Islet precursor cell (in vitro differentiated cells): ENCODE measurements at places on chromosomes 5 and 9.

GRCh38 chr5:133696006-133696584 lies 83.8 kb upstream of the FSTL4 start:
- no peak for DNase-seq

DNA sequence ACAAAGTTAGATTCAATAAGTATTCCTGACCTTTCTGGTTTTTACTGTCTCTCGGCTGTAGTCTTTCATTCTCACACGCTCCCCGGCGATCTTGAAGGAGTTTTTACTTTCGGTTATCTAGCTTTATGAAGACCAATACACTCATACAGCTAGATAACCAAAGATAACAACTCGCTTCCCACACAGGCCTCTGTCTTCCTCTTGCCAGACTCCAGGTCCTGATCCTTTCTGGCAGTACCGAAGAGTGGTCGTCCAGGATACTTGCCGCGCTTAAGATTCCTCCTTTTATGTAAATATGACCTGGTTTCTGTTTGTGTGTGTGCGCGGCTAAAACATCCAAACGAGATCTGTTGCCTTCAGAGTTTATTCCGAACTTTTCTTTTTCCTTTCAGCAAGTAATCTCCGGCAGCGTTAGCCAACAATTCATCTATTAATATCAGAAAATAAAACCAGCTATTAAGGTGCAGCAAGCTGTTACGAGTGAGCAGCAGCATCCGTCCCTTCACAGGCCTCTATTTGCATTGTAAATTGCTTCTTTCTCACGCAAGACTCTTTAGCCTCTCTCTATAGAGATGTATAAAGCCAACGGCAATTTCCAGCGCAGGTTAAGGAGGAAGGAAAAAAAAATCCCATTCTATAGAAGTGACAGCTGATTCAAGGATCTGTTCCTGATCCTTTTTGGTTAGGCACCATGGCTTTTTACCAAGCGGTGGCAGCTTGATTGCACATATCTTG lies 216.1 kb downstream of the MEF2C start:
- DNase-seq = peak; percentile 64

DNA sequence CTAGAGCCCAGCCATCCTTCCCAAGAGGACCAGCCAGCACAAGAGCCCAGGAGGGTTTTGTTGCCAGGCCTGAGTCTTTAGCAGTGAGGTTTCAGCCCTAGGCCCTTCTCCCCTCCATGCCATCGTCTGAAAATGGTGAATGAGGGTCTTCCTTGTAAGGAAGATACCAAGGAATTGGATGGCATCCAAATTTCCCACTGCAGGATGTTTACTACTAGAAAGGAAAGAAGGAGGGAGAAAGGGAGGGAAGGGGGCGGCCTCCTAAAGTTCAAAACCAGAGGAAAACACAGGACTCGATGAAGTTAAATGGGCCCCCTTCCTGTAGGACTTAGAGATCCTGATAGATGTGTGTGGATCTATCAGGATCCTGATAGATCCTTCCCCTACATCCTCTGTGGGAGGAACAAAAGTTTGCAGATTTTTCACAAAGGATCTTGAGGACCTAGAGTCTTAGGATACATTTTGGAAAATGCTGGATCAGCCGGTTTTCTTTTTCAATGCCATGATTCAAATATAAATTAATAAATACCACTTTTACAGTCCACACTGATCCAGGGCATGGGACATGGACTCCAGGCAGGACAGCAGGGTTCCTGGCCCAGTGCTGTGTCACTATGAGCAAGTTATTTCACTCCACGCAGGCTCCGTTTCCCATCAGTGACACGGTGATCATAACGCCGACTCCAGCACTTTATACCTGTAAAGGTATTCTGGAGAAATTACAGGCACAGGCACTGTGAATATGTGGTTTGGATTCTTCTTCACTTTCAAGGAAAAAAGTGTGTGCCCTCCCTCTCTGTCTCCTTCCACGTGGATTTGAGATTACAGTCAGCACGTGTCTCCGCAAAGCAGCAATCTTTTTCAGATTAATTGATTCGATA lies 40.9 kb downstream of the C5orf15 start:
- DNase-seq = no peak

- DNase-seq = no peak
Observed at GRCh38 chr9:20538956-20539355, 83.3 kb downstream of the MLLT3 start.

DNA sequence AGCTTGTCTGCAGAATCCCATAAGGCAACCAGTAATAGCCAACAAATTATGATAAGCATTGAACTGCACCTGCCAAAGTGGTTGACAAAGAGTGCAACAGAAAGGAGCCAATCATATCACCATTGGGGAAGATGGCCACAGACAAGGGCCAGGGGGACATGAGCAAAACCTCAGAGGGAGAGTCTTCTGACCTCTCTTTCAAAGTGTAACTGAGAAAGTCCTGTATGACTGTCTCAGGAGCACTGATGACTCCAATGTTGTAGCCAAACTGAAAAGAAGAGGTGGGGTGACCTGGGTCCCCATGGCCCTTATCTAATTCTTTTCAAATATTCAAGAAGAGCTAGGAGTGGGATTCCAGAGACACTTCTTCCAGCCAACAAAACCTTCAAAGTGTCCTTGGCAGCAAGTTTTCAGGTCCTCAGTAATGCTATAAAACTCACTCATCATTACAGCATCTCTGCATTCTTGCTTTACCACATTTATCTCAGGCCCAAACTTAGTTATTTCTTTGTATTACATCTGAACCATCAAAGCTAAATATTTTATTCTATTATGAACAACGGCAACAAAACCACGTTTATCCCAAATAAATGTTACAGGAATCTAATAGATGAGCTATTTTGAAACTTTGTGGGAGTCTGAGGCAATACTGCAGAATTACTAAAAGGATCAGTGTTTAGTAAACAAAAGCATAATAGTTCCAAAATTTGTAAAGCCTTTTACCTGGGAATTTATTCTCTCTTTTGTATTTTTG lies 24.4 kb downstream of the FBLL1 start:
- no peak for DNase-seq

- DNase-seq = no peak
Observed at GRCh38 chr5:122736086-122736845, 38.6 kb upstream of the SNX2 start.

- DNase-seq = no peak
Observed at GRCh38 chr5:142697356-142698255, 11.7 kb upstream of the FGF1 start.

- no peak for DNase-seq
Observed at GRCh38 chr5:174999581-174999980, 275.2 kb downstream of the MSX2 start.

DNA sequence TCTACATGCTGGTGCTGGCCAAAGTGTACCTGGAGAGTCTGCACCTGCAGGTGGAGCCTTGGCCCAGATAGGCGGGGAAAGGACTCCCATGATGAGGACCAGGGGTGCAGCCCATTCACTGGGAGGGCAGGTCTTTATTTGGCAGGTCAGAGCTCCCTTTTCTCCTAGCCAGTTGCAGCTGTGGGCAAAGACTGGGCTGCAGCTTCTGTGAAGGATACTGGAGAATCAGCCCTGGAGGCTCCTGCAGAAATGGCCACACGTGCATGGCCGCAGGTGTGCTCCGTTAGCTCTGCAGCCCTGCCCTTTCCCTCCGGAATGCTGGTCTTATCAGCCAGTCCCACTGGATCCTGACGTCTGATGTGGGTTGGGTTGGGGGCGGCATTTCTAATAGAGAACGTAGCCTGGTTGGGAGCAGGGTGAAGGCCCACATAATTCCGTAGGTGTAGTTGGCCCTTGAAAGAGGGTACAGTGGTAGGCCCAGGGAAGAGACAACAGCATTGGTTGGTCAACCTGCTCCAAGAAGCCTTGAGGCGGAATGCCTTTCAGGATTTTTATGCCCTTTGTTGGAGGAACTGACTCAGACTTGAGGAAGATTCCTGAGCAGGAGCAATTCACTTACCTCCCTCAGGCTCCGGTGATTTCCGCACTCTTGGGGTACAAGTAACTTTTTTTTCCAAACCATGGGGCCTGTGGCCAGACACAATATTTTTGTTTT lies 22.0 kb upstream of the TIFAB start:
- peak; percentile 71 for DNase-seq

DNA sequence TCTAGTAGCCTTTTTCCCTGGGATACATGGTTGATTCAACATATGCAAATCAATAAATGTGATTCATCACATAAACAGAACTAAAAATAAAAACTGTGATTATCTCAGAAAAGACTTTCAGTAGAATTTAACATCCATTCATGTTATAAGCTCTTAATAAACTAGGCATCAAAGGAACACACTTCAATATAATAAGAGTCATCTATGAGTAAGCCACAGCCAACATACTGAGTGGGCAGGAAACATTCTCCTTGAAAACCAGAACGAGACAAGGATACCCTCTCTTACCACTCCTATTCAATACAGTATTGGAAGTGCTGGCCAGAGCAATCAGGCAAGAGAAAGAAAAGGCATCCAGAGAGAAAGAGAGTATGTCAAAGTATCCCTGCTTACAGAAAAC lies 239.9 kb downstream of the ATPSCKMT start:
- DNase-seq = no peak

- no peak for DNase-seq
Observed at GRCh38 chr9:4592886-4593285, 69.2 kb upstream of the PLPP6 start.

- DNase-seq = no peak
Observed at GRCh38 chr5:33046091-33046490, 335.0 kb downstream of the NPR3 start.

GRCh38 chr5:115684513-115685037 lies 58.7 kb upstream of the TMED7 start:
- no peak for DNase-seq

DNA sequence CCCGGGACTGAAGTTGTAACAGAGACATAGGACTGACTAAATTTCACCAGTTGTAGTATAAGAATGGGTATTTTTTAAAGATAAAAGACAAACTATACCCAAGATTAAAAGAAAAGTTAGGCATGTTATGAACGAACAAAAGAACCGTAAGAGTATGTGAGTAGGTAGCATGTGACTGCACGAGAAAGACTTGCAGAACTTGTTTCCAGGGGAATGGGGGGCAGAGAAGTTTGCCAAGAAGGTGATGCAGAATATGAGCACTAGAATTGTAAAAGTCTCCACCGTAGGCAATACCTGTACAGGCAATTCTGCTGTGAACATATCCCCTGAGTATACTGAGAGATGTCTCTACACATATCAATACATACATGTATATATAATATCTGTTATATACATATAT lies 614.7 kb downstream of the PRELID2 start:
- no peak for DNase-seq

- no peak for DNase-seq
Observed at GRCh38 chr5:156764176-156764971, 85.7 kb upstream of the PPP1R2B start.

DNA sequence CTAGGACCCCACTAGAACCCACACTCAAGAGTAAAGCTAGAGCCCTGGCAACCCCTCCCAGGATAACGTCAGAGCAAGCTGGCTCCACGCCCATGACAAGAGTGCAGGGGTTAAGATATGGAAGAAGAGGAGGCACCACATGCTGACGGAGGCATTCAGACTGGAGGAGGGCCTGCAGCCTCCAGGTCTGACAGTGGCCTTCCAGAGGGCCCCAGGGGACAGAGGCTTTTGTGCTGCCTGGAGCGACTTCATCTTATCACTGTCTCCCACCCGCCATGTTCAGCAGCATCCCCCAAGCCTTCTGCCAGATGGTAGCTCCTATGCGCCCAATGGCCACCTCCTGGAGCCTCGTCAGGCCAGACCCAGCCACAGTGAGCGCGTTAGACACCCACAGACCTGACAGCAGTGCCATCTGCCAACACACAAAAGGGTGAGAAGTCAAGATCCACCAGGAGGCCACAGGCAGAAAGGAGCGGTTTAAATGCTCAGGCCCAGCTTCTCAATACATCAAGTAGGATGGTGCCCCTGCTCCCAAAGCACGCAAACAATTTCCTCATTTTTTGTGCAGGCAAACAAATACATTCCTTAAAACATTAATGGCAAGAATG lies 65.8 kb downstream of the C5orf15 start:
- no peak for DNase-seq

DNA sequence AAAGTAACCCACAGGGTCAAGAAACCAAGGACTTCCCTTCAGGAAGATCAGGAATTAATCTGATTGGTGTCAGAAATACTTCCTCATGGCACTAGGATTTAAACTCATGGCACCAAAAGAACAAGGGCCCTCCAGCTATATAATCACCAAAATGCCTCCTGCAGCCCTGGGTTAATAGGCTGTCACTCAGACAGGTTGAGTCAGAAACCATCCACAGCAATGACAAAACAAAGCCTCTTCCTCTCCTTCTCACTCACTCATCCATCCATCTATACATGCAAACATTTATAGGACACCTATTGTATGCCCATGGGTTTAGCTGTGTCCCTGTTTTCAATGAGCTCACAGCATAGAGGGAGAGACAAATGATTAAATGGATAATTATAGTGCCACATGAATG lies 62.5 kb upstream of the SPOCK1 start:
- DNase-seq = no peak

DNA sequence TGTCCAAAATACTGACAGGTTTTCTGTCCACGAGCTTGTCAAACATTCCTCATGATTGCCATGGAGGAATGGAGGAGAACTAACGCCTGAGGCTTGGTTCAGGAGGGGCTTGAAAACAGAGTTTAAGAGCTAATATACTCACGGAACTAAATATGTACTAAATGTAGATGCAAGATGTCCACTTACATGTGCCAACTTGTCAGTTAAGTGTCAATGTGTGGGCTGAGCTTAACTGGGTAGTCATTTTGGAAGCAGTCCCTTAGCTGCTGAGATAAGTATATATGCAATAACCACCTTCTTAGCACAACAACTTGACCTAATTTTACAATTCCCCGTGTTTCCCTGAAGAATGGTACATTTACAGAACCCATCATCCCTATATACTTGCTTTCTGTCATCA lies 176.0 kb downstream of the PTPRD start:
- DNase-seq = no peak

DNA sequence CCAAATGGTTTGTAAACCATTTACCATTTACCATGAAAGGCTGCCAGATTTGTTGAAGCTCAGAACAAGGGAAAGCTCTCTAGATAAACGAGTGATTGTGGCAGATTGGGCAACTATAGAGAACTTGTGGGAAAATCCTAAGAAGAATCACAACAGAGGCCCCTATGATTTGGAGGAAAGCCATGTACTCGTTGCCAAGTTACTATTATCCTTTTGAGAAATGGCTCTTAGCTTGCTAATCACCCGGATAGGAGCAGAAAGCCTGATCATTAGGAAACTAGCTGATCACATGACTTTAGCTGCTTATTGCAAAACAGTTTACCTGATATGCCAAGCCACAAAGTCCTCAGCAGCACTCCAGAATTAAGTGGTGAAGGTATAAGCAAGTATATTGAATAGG lies 23.5 kb upstream of the ATG10 start:
- no peak for DNase-seq

- DNase-seq = peak; percentile 90
Observed at GRCh38 chr9:129208207-129209032, 30.4 kb upstream of the IER5L start.
